CD4-positive, alpha-beta T cell treated with Interleukin-15 for 4 hours (primary cell): ENCODE measurements at places on chromosomes 7 and 10.
A peak's percentile ranks its signal among the peaks of the same experiment; 100 is the strongest.

DNA sequence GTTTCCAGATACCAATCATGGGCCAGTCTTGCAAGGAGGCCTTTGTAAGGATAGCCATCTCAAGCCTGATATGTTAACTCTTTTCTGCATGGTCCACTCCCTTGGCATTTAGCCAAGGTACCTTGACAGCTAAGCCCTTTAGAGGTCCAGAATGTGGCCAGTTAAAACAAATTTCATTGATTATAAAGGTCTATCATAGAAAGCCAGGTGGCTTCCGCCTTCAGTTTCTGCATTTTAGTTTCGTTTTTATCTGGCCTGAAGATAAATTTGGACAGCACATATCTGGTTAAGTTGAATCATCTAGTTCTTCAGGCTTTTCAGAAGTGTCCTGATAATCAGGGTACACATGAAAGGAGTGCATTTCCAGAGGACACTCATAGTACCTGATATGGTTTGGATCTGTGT is 30.7 kb downstream of the ANKIB1 start:
- DNase-seq: no peak

GRCh38 chr10:97002670-97003069 is 170.6 kb downstream of the LCOR start:
- no peak for DNase-seq

DNA sequence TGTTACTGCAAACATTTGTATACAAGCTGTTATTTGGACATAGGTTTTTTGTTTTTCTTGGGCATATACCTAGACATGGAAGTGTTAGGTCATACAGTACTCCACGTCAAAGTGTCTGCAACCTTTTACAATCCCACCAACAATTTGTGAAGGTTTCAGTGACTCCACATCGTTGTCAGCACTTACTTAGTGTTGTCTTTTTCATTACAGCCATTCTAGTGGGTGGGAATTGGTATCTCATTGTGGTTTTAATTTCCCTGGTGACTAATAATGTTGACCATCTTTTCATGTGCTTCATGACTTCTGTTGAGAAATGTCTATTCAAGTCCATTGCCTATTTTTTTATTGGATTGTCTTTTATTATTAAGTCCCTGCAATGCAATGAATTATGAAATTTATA is 95.0 kb downstream of the UBE3C start:
- DNase-seq: no peak

DNA sequence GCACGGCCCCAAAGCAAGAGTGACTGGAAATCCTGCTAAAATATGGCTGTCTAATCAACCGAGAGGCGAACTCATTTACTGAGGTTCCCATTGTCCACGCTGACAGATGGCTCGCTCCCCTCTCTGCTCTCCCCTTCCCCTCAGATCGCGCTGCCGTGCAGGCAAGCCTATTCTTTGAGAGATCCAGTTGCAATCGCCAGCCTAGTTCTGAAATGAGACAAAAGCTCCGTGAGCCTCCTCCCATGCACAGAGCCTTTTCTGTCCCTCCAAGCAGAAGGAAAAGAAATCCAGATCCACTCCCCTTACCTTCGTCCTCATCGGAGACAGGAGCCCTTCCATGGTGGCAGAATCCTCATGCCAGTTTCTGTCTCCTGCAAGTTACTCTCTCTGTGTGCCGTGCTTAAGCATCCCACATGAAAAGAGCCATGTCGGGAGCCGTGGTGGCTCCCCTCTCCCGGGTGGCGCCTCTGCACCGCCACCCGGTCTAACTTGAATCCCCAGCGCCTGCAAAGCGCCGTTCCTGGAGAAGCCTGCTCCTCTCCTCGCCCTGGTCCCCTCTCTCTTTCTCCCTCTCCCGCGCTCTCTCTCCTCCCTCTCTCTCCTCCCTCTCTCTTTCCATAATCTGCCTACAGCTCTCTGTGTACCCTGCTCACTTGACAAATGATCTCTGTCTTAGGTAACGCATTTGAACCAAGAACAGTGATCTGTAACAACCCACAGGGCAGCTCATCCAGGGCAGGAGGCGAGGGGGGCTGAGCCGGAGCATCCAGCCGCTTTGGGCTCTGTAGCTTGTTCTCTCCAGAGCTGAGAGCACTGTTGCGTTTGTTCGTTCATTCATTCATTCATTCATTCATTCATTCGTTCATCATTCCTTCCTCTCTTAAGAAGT is 156.8 kb downstream of the FRMD4A start:
- peak; percentile 16 for DNase-seq

DNA sequence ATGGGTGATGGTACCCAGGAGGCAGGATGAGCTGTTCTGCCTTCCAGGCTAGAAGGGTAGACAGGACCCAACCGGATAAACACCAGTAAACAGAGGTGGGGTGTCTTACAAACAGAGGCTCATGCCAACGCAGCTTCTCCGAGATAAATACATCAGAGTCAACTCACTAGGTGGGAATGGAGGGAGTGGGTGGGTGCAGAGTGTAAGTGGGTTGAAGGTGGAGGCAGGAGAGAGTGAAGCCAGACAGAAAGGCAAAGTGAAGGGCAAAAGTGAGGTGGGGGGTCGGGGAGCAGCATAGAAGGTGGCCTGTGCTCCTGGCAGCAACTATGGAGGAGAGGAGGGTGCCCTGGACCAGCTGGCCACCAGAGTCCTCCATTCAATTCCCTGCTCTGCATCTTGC is 40.4 kb upstream of the COL13A1 start:
- no peak for DNase-seq

GRCh38 chr10:10644008-10644646 is 373.5 kb upstream of the CELF2 start:
- no peak for DNase-seq

GRCh38 chr7:142782922-142783900 is 12.4 kb downstream of the PRSS2 start:
- peak; percentile 78 for DNase-seq

GRCh38 chr7:151806204-151806603 is 70.7 kb downstream of the PRKAG2 start:
- no peak for DNase-seq

- DNase-seq: no peak
Measured at GRCh38 chr7:72441791-72442190, 29.7 kb upstream of the CALN1 start.

GRCh38 chr7:76358011-76358480 is 745 bp downstream of the YWHAG start:
- peak; percentile 23 for DNase-seq

GRCh38 chr10:80351220-80351619 is 5.3 kb downstream of the DYDC1 start:
- DNase-seq: no peak

- no peak for DNase-seq
Measured at GRCh38 chr10:32041290-32042028, 14.8 kb downstream of the KIF5B start.

DNA sequence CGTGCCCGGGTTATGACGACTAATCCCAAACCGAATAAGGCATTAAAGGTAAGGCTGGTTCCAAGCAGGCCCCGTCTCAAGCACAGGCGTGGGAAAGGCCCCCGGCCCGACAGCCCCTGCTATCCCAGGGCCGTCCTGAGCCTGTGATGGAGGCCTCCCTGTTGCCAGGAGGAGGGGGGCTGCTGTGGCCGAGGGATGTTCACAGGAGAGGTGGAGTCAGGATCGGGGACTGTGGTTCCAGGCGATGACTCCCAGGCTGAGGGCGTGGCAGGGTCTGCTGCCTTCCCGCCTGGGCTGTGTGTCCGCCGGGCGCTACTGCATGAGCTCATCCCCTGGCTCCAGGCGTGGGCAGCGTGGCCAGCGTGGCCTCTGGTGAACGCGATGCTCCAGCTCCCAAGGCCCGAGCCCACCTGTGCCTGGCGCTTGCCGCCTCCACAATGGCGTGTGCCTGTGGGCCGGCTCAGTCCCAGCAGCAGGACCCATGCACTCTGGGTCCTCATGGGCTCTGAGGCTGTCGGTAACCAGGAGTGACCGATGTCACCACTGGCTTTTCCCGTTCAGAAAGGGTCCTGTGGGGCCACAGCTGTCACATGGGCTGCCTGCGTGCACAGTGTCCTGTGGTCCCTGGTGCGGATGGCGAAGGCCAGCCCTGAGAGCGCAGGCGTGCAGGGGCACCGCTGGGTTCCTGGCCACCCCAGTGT is 8.8 kb downstream of the MAFK start:
- DNase-seq: no peak

GRCh38 chr10:8074881-8075280 is 20.4 kb downstream of the GATA3 start:
- DNase-seq: no peak

- no peak for DNase-seq
Measured at GRCh38 chr7:137992550-137993394, 9.1 kb downstream of the CREB3L2 start.

- DNase-seq: no peak
Measured at GRCh38 chr10:93471110-93471651, 11.0 kb downstream of the MYOF start.

GRCh38 chr7:40311307-40311706 is 176.5 kb downstream of the SUGCT start:
- DNase-seq: no peak

DNA sequence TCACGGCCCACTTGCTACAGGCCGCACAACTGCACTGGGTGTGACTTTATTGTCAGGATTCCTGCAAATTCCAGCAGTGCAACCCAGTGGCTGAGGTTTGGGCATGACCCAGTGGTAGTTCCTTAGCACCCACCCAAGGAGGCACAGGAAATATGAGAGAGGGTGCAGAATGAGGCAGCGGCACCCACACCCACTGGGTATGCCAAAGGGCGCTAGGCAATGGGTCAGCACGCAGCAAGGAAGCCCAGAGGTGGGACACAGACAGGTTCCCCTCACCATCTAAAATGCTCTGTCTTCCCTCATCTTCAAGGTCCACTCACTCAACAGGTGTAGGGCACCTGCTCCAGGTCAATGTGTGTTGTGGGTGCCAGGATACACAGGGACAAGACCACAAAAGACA is 357.8 kb upstream of the MKI67 start:
- no peak for DNase-seq

DNA sequence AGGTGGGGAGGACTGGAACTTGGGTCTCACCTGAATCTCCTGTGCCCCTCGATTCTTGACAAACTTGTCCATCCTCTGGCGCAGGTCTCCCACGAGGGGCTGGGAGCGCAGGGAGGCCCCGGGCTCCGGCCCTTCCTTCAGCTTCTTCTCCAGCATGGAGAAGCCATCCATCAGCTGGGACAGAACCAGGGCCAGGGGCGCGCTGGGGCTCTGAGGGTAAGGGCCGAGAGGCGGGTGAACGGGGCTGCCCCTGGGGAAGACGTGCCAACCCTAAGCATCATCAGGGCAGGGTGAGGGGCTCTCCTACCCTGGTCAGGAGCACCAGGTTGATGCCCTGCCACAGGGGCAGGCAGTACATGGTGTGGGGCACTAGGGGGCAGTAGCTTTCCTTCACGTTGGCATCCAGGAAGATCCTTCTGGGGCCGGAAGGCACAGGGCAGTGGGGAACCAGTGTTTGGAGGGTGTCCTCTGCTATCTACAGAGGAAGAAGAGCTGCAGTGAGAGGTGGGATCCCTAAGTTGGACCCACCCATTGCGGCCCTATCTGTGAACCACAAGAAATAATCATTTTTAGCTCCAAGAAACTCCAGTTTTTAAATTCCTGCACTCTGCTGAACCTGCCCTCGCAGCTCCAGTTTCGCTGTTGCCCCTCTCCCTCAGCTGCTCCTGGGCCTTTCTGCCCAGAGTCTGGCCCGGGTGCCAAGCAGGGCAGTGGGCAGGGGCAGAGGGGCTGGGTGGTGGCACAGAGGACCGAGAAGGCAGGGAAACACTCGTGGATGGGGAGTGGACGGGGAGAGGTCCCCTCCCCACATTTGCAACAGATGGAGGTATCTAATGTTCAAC is 10.8 kb upstream of the PYROXD2 start:
- DNase-seq: peak; percentile 46

- no peak for DNase-seq
Measured at GRCh38 chr7:34011017-34011695, 105.8 kb downstream of the BMPER start.

GRCh38 chr10:93535293-93535692 is 31.2 kb upstream of the FFAR4 start:
- no peak for DNase-seq

DNA sequence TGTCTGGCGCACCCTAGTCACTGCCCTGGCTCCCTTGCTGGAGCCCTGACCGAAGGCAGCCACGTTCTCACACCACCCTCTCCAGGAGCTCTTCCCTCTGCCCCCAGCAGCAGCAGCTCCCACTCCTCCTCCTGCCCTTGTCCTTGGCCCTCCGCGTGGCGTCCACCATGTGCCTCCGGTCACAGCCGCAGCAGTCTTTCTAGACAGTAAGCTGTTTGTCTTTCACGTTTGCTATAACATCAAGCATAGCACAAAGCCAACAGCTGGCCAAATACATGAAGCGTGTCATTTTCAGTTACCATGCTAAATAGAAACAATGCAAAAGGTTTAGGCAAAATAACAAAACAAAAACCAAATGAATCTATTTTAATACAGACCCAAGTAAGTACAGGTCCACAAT is 3.3 kb downstream of the PITRM1 start:
- DNase-seq: no peak

GRCh38 chr7:33221390-33221789 is 92.0 kb downstream of the BBS9 start:
- no peak for DNase-seq

- DNase-seq: peak; percentile 55
Measured at GRCh38 chr7:101173752-101174244, 6.3 kb downstream of the NAT16 start.

- no peak for DNase-seq
Measured at GRCh38 chr7:151086802-151087244, 548 bp downstream of the AGAP3 start.
